ENCODE measurements at places on chromosomes 7 and 10. TPM values are rescaled to one million over a fixed set of nuclear protein-coding genes. Genes with fewer than 3 reads are reported as not detected.

DNA sequence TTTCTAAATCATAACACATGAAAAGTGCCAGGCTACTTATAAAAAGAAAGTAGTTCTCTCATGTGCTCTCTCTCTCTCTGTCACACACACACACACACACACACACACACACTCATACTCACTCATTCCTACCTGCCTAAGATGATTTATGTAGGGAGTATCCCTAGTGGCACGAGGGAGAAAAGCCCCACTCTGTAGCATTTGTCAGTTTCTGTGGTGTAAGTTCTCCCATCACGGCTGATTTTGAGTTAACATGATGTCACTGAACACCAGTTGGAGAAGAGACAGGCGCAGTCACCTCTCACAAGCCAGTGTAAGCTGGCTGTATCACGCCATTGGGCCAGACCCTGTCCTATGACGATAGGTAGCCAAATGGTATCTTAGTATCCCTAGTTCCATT, 395.4 kb downstream of the SFMBT2 start:
- no peak for DNase-seq

- no peak for DNase-seq
Observed at GRCh38 chr10:96695366-96695765, 24.9 kb downstream of the PIK3AP1 start.

DNA sequence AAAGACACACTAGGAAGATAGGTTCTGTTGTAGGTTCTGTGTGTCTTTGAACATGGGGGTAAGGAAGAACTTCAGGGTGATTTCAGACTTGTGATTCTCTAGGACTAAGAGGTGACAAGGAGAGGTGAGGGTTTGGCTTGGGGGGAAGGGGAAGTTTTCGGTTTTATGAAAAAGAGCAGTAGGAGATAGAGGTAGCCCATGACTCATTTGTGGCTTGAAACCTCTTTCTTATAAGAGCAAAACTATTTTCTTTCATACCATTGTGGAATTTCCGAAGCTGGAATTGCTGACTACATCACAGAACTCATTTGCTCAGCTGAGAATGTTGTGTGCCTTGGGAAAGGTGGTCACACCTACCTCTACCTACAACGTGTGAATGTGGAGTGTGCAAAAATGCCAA, 39.6 kb upstream of the IKZF1 start:
- no peak for DNase-seq

The C7orf33 gene
- polyA plus RNA-seq: 1.5 TPM

- DNase-seq: no peak
Observed at GRCh38 chr7:102927312-102927933, 14.6 kb downstream of the LRRC17 start.

DNA sequence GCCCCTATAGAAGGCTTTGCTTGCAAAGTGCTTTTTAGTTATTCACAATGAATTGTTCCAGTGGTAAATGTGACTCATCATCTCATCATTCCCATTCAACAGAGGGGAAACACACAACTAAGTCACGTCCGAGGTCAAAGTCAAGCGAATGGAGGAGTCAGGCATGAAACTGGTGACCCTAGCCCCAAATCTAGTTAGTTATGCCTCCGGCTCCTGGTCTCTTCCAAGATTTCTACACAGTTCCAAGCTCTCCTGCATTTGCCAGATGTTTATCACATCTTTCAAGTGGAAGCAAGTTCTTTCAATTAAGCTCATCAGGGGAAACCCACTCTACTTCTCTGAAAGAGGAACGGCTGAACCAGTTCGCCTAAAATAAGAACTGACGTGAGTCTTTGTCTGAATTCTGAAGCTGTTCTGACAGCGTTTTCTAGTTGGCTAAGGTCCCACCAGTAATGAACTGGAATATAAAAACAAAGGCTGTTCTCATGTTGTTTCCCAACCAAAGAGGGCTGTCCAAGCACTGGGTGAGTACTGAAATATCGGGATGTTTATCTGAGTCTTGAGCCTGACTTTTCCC, 140.9 kb upstream of the NRBF2 start:
- peak; percentile 5 for DNase-seq

GRCh38 chr10:36534471-36535002, 590.9 kb upstream of the ANKRD30A start:
- peak; percentile 54 for DNase-seq

- no peak for DNase-seq
Observed at GRCh38 chr10:114064151-114065048, 20.7 kb downstream of the ADRB1 start.

DNA sequence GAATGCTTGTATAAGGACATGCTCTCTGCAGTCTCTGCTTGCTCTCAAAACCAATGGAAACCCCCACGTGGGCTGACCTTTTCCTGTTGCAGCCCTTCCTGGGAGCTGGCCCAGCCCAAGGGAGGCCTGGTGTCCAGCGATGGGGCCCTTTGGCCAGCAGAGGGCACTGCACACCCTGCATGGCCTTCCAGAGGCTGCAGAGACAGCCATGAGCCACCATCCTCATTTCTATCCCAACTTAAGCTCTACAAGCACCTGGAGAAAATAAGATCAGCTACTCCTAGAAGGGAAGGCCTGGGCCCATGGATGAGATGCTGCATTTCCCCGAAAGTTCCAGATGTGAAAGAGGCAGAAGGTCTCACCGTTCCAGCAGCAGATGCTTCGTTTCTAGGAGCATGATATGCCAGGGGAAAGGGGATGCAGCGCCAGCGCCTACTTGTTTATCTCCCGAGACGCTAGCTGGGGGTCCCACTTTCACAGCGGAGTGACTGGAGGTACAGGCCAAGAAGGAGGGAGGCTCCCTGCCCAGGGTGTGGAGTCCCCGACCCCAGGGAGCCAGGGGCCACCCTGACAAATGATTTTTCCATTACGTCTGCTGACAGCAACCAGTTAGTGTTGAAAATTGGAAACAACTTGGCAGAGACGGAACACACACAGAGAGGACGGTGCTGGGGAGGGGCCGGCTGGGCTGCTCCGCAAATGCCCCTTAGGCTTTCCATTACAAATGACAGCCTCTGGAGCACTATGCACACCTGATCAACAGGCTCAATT, 106.4 kb downstream of the ZRANB1 start:
- peak; percentile 88 for DNase-seq

The AGR3 gene
- not detected for polyA plus RNA-seq

DNA sequence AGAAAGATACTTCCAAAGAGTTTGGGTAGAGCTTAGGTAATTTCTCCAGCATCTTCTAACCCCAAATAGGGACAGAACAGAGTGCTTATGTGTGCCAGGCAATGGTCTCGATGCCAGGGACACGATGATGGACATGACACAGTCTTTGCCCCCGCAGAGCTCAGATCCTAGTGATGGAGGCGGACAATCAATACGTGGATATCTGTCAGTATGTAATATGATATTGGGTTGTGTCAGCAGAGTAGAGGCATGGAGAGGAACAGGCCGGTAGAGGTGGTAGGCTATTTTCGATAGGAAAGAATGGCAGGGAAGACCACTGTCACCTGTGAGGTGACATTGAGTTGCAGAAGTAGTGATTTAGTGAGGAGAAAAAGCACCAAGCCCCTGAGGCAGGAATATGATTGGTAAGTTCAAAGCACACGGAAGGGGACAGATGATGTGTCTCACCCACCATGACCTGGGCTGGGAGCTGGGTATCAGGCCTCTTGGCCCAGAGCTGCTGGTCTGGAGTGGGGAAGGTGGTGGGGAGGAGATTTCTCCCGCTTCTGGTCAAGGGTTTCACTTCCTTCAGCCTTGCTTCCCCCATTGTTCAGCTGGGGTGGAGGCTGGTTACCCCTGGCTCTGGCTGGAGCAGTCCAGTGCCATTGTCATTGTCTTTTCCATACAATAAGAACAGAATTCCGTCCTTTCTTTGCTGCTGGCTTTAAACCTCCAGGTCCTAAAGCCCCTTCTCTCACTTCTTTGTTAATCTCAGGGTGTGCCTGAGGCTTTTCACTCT, 36.0 kb upstream of the SRGN start:
- DNase-seq: no peak

DNA sequence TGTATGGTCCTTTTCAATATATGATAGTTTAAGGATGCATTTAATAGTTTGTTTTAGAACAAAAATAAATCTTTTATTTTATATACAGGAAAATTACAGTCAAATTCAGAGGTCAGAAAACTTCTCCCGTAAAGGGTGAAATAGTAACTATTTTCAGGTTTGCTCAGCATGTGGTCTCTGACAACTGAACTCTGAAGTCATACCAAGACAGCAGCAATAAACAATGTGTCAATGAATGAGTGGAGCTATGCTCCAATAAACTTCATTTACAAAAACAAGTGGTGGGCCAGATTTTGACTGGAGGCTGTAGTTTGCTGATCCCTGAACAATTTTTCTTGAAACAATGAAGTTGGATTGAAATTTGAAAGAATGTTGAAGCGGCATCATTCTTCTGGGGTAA, 123.6 kb downstream of the ZNF248 start:
- no peak for DNase-seq

DNA sequence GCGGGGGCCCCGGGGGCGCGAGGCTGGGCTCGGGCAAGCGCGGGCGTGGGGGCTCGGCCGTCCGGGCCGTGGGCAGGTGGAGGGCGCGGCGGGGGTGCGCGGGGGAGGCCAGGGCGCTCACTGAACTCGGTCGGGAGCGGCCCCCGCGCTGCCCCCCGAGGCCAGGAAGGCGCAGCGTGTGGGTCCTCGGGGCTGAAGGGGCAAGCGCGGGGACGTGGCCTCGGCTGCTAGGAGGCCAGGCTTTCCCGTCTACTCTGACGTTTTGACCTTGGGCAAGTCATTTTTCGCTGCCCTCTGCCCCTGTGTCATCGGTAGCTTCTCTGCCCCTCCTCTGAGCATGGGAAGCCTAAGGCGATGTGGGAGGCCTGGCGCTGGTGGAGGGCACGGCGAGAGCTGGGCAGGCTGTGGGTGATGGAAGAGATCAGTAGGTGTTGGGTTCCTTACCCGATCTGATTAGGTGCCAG, 441 bp downstream of the FBH1 start:
- no peak for DNase-seq

DNA sequence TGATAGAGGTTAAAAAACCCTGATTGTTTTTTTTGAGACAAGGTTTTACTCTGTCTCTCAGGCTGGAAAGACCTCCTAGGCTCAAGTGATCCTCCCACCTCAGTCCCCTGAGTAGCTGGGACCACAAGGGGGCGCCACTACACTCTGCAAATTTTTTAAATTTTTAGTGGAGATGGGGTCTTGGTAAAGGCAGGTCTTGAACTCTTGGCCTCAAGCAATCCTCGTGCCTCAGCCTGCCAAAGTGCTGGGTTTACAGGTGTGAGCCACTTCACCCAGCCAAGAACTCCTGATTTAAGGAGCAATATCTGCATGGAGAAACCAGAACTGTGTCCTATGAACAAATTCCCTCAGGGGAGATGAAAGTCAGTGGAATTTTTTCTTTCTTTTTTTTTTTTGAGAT, 7.3 kb upstream of the KLHDC10 start:
- DNase-seq: no peak

GRCh38 chr7:64849250-64849923, 53.7 kb upstream of the ZNF273 start:
- DNase-seq: no peak

The MACC1 gene
- polyA plus RNA-seq: 0.09 TPM

- no peak for DNase-seq
Observed at GRCh38 chr7:109879287-109879828, 1211.6 kb upstream of the LRRN3 start.

The PALD1 gene
- polyA plus RNA-seq: 22.7 TPM

GRCh38 chr10:43170491-43170890, 32.2 kb downstream of the CSGALNACT2 start:
- DNase-seq: no peak

The NUDCD3 gene
- 84.1 TPM for polyA plus RNA-seq

DNA sequence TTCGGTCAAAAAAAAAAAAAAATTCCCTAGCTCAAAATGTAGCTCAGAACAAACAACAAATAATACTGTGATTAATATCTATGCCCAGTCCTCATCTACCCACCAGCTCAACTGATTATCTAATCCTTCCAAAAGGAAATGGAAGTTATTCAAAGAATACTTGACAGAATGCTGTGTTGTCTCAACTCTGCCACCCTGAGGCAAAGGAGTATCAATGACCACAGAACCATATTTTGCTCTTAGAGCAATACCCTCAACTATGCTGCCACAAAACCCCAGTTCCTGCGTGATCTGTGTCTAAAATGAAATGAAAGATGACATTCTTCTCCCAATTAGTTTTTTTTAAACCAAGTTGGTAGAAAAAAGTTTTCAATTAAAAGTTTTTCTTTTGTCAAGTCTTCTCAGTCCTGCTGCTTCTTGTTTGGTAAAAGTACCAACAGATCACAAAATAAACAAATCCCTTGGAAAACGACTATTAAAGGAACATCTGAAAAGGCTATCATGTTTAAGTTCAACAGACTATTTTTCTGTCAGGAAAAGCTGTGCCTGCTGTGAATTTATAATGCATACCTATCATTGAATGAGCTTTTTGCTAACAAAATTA, 21.6 kb downstream of the RBM28 start:
- DNase-seq: no peak

DNA sequence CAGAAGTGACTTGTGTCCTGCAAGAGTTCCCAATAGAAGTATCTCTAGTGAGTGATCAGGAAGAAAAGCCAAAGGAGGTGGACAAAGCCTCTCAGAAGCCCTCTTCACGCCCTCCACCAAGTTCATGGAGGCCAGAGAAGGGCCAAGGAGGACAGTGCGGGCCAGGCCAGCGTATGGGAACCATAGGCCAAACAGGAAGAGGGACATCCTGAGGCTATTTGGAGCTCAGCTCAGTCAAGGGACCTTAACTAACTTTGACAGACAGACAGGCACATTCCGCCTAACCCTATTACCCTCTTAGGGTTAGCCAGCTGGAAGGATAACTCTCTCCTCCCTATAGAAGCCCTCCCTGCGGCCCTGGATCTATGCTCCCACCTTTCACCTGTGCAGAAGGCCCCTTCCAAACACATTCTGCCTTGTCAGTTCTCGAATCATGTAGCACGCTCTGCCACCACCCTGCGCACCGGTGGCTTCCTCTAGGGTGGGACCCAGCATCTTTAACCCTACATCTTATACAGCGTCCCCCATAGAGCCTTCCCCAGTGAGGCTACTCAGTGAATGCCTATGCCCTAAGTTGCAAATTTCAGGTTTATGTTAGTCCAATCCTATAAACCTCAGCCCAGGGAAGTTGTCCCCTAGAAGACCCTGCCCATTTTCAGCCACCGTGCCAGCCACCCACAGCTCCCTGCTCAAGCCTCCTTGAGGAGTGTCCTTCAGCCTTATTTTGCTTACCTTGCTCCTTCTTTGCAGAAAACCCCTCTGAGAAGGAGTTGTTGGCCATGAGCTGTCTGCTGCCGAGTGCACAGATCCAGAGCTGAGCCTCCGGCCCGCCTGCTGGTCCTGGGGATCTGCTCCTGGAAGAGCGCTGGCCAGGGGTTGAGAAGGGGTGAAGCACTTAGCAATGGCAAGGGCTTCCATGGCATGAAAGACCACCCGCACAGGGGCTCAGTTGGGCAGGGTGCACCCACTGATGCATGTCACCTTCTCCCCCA, 36.9 kb downstream of the FRMPD2 start:
- DNase-seq: no peak

The TWIST1 gene
- 5.6 TPM for polyA plus RNA-seq

The TMEM213 gene
- 0.13 TPM for polyA plus RNA-seq

The TRIL gene
- polyA plus RNA-seq: 21.7 TPM
